ENCODE measurements at places on chromosomes 7 and 10.

DNA sequence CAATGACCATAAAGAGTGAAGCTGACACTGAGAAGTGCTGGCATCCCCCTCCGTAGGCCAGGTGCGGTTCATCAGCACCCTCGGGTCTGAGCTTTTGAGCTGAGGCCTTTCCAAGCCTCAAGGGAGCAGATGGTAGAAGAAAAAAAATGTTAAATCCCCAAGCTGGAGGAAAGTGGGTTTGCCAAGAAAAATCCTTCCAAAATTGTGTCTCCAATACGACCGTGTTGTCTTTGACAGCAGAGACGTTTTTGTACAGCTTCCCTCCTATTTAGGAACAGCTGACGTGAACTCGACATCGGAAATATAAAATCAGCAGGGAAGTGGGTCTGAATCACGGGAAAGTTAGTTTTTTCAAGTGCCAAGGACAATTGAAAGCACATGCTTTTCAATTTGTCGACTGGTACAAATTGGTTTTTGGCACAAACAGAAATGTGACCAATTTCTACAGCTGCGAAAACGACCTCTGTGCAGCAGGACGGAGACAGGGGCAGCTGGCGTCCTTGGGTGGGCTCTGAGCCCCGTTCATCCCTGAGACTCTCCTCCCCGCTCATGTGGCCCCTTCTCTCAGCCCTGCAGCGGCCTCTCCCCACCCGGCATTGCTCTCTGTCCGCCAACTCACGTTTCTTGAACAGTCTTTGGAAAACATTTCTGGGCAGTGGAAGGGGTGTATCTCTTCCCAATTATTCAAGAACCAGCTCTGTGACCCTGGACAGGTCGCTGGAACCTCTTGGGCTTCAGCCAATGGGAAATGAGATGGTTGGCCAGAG is 89.9 kb downstream of the PAXIP1 start:
- DNase-seq, result no peak

GRCh38 chr10:98817396-98817795 is 370.7 kb upstream of the HPS1 start:
- DNase-seq, result no peak

- DNase-seq, result no peak
Observed at GRCh38 chr10:4291990-4292389, 507.0 kb upstream of the KLF6 start.

GRCh38 chr7:15305002-15305600 is 256.7 kb downstream of the AGMO start:
- no peak for DNase-seq
